ENCODE measurements at places on chromosomes 13 and 19.

DNA sequence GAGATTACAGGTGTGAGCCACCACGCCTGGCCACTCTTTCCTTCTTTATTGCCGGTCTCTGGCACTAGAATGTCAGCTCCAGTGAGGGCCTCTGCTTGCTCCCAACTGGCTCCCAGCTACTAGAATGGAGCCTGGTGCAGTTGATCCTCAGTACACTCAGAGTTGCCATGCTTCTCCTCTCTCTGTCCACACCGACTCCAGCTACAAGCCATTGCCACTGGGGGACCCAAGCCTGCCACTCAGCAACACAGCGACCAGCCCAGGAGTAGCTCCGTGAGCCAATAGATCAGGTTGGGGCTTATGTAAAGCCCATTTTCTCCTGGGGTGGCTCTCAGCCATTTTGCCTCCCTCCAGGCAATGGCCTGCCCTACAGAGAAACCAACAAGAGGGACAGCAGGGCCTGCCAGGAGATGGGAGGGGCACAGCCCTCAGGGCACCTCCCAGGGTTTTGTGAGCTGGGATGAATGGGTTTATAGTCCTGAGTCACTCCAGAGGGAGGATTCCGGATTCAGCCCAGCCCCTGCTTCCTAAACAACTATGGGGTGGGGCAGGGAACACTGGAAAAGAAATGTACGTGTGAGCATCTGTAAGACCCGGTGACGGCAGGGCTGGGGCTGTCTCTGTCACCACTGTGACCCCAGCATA, 36.5 kb downstream of the OPA3 start:
- peak; percentile 18 for DNase-seq

DNA sequence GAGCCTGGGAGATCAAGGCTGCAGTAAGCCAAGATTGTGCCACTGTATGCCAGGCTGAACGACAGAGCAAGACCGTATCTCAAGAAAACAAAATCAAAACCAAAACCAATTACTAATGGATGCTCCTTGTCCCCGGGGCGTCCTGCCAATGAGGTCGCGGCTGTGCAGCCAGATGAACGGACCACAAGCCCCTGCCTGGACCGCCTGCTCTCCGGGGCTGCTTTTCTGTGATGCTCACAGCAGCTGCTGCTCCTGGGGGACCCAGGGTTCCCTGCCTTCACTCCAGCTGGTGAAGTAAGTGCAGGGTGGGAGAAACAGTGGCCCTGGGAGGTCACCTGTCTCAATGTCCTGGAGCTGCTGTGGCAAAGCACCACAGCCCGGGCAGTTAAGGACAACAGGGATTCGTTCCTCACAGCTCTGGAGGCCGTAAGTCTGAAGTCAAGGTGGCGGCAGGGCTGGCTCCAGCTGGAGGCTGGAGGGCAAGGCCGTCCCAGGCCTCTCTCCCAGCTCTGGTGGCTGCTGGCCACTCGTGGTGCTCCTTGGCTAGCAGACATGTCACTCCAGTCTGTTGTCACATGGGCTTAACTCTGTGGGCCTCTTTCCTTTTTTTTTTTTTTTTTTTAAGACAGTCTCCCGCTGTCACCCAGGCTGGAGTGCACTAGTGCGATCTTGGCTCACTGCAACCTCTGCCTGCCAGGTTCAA, 10.1 kb downstream of the COPE start:
- no peak for DNase-seq

GRCh38 chr13:28531077-28531844, 36.3 kb upstream of the FLT1 start:
- DNase-seq = peak; percentile 30

GRCh38 chr13:107222597-107222996, 654.7 kb upstream of the ARGLU1 start:
- no peak for DNase-seq

- DNase-seq = peak; percentile 85
Measured at GRCh38 chr19:43784241-43784980, 3.6 kb upstream of the KCNN4 start.

GRCh38 chr13:108323031-108323430, 53.5 kb downstream of the TNFSF13B start:
- DNase-seq = no peak

- DNase-seq = no peak
Measured at GRCh38 chr19:53696951-53697350, 65.2 kb downstream of the DPRX start.

- peak; percentile 7 for DNase-seq
Measured at GRCh38 chr13:83666141-83666540, 216.1 kb downstream of the SLITRK1 start.

DNA sequence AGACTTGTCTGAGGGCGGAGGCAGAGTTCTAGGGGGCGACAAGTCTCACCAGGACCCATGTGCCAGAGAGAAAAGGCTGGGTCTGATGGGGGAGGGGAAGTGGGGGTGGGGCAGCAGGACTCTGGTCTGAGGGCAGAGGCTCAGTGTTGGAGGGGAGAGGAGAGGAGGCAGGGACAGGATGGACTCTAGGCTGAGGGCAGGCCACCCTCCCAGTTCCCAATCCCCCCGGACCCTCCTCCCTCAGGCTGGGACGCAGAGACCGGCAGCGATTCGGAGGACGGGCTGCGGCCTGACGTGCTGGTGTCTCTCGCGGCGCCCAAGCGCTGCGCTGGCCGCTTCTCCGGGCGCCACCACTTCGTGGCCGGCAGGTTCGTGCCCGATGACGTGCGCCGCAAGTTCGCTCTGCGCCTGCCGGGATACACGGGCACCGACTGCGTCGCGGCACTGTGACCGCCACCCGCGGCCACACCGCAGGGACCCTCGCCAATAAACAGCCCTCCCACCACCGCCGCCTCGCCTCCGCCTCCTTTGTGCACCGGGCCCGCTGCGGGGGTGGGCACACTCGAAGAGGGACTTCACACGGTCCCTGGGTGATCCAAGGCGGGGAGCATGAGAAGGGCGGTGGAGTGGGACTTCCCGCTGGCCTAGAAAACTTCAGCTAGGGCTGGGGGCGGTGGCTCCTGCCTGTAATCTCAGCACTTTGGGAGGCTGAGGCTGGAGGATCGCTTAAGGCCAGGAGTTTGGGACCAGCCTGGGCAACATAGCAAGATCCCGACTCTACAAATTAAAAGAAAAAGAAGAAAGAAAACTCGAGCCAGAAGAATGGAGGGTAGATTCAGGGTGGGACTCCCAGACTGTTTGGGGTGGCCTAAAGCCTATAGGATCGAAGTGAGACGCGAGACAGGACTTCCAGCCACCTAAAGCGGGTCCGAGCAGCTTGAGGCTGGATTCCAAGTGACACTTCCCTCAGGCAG, 703 bp upstream of the CILP2 start:
- no peak for DNase-seq

- peak; percentile 65 for DNase-seq
Measured at GRCh38 chr13:97116754-97117153, 105.4 kb upstream of the MBNL2 start.

DNA sequence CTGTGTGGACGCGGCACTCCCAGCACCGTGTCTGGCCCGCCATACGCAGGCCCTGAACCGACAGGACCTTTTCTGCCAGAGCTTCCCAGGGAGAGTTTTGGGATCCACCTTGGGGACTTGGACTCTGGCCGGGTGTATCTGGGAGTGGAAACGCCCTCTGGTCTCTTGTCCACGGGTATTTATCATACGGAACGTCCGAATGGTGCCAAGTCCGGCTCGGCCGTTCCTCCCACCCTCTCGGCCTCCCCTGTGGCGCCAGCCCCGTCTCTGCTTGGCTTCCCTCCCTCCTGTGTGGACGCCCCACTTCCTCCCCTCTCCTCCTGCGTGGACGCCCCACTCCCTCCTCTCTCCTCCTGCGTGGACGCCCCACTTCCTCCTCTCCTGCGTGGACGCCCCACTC, 12.1 kb downstream of the HCN2 start:
- DNase-seq = no peak

DNA sequence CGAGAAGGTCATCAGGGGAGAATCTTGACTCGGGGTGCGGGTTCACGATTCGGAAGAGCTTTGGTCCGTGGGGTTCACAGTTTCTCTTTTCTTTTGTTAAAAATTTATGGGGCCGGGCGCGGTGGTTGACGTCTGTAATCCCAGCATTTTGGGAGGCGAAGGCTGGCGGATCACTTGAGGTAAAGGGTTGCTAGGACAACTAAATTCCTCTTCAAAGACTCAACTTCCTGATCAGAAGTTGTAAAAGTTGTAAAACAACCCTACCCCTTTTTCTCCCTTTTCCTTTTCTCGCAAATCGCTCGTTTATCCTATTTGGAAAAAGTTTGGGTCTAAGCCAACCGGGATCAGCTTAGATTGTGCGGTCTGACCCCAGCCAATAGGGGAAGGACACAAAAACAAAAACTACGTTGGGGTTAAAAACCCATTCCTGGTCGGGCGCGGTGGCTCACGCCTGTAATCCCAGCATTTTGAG, 673 bp downstream of the ZNF486 start:
- peak; percentile 52 for DNase-seq

GRCh38 chr13:80814541-80814940, 473.6 kb upstream of the SPRY2 start:
- DNase-seq = no peak

DNA sequence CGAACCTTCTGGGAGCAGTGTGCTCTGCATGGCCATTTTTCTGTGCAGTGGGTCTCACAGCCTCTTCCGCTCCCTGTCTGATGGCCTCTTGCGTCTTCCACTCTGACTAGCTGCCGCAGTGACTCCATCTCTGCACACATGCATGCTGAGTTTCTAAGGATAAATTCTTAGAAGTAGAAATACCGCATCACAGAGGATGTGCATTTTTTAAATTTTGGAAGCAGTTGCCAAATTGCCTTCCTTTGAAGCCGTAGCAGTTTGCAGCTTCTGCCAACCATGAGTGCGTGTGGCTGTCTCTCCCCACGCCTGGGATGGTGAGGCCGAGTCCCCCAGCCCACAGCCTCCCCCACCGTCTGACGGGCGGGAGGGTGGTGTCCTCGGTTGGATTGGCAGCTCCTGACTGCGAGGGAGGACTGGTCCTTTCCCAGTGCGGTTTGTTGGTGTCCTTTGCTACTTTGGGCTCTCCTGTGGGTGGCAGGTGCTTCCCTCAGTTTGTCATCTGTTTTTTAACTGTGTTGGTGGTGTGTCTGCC, 9.8 kb downstream of the FZR1 start:
- DNase-seq = peak; percentile 50

DNA sequence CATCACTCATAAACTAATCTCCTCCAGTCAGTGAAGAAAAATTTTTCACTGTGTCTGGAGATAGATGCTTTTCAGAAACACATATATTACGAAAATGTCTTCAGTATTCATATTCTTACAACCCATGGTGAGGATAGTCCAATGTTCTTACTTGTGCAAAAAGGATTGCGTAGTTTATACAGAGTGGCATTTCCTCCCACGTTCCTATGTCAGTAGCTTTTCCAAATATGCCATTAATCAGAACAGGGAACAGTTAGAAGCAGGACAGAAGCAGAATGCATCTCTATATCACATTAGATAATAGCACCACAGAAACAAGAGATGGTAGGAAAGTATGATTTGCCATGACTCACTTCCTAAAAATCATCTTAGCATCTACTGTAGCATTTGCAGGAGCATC, 282.9 kb downstream of the SLITRK5 start:
- no peak for DNase-seq

DNA sequence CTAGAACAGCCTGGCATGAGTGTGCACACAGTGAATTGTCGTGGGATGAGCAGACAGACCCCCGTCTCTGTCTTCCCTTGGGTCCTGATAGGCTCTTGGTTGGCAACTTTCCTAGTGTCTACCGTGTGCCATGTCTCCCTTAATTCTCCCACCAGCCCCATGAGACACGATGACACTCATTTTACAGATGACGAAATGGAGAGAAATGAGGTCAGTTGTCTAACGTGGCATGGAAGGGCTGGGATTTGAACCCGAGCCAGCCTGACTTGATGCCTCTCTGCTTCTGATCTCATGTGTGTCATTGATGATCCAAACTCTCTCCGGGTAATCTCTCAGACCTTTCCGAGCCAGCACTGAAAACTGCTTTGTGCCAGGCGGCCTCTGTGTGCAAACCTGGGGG, 8.4 kb upstream of the KLK14 start:
- DNase-seq = no peak

- DNase-seq = no peak
Measured at GRCh38 chr19:58279925-58280316, 1.2 kb downstream of the ZNF8 start.

- DNase-seq = peak; percentile 49
Measured at GRCh38 chr19:1106841-1107660, 3.3 kb downstream of the GPX4 start.

- DNase-seq = no peak
Measured at GRCh38 chr19:35009424-35010415, 9.6 kb downstream of the GRAMD1A start.

DNA sequence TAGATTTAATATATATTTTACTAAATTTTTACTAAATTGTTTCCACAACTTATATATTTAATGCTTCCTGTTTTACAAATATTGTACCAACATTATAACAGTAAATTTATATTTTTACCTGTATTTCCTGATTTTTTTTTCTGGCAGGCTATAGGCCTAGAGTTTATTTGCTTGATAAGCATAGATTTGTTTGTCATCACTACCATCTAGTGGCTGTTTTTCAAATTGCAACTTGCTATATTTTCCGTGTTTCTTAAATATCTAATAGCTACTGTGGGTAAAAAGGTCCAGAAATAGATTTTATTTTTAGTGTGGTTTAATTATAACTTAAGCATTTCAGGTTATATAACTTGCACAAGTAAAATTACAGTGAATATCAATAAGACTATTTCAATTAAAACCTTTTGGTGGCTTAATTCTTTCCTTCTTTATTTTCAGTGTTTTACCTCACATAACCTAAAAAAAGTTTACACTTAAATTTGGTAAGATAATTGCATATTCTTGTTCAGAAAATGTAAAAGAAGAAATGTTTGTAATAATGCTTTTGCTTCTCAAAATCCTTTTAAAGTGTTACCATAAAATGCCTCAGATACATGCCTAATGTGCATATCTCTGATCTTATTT, 60.6 kb downstream of the NDFIP2 start:
- peak; percentile 73 for DNase-seq

- no peak for DNase-seq
Measured at GRCh38 chr19:4113398-4114088, 10.4 kb downstream of the MAP2K2 start.

GRCh38 chr19:13301627-13302334, 151.6 kb downstream of the IER2 start:
- no peak for DNase-seq

- no peak for DNase-seq
Measured at GRCh38 chr19:6227156-6227935, 52.4 kb downstream of the MLLT1 start.

GRCh38 chr19:970695-971094, 13.4 kb upstream of the WDR18 start:
- no peak for DNase-seq

GRCh38 chr19:56144376-56144775, 3.3 kb downstream of the ZNF444 start:
- DNase-seq = no peak

GRCh38 chr19:2375353-2376121, 15.5 kb downstream of the TMPRSS9 start:
- no peak for DNase-seq
